ENCODE measurements at places on chromosomes 5 and 9.

- DNase-seq, result no peak
These were observed 998 bp downstream of the SRP19 start for GRCh38 chr5:112862085-112862484.

DNA sequence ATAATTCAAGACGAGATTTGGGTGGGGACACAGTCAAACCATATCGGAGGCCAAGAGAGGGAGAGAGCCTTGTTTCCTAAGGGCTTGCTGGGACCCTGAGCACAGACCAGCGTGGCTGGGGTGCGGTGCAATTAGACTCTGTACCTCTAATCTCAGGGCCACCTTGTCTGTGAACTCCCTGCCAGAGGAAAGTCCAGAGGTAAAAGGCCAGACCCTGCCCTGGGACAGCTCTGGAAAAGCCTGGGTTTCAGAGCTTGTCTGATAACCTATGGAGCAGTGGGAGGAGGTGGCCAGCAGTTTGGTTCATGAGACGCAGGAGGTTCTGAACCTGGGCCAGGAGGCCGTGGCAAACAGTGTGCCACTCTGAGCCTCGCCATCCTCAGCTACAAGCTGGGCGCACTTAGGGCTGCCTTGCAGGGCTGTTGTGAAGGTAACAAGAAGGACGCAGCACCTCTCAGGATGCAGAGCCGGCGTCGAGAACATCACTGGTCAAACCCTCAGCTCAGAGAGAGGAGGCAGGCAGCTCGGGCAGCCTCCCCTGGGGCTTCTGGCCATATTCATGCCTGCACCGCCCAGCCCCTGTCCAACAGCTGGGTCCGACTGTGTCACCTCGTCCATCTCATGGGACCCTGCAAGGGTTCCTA lies 4.8 kb upstream of the DOLPP1 start:
- no peak for DNase-seq

- no peak for DNase-seq
These were observed 132.0 kb downstream of the FSTL4 start for GRCh38 chr5:133480366-133480765.

- peak; percentile 54 for DNase-seq
These were observed 32.7 kb downstream of the DMRT3 start for GRCh38 chr9:1009101-1009707.

DNA sequence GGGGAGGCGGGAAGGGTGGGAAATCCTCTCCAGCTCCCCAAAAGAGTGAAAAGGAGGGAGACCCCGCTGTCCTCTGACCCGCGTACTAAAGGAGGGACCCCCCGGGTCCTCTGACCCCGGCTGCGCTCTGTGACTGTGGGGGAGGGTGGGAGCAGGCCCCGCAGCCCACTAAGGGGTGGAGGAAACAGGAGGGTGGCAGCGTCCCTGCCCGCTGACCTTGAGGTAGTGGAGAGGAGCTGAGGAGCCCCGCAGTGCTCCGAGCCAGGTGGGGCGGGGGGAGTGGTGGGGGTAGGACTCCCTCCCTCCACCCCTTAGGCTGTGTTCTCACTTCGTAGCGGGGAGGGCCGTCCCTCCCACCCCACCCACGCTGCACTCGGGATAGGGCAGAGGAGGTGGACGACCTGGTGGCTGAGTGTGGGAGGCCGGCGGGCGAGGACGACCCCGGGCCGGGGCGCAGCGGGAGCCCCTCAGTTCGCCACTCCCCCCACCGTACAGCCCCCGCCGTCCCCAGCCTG lies 449 bp upstream of the ADCY2 start:
- no peak for DNase-seq

GRCh38 chr5:180330810-180331646 lies 22.1 kb downstream of the GFPT2 start:
- no peak for DNase-seq

DNA sequence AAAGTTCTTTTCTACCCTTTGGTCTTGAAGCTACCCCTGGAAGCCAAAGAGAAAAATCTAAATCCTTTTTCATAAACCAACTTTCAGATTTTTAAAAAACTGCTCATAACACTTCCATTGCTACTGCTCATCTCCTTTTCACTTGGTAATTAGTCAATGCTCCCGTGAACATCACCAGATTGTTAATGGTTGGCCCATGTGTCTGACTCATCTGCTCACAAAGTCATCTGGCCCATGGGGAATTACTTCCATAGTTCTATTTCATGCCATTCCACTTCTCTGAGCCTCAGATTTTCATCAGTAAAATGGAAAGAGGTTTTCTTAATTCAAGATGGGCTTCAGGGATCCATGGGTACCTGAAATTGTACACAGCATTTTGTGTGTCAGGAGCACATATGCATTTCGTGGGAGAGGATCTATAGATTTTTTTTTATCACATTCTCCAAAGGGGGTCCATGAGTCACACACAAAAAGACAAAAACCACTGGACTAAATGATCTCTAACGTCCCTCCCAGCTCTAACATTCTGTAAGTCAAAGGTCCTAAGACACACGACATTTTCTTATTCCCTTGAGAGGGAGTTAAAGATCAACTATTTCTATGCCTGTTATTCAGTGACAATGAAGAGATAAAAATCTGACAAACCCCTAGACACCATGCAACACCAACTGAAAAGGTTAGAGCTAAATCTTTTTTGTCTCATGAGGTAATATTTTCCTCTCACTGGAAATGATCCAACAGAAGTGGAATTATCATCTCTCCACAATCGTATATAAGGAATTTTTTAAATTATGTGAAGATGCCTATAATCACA lies 75.4 kb downstream of the TEX10 start:
- no peak for DNase-seq

GRCh38 chr5:168432903-168433302 lies 53.4 kb upstream of the RARS1 start:
- no peak for DNase-seq

GRCh38 chr5:123119334-123119986 lies 30.4 kb downstream of the PRDM6 start:
- DNase-seq, result no peak

GRCh38 chr9:100066539-100066938 lies 32.3 kb downstream of the ERP44 start:
- DNase-seq, result no peak

- no peak for DNase-seq
These were observed 61.4 kb downstream of the C9orf50 start for GRCh38 chr9:129559506-129559881.

GRCh38 chr5:1285883-1286291 lies 9.0 kb downstream of the TERT start:
- DNase-seq, result no peak

GRCh38 chr9:4762108-4762885 lies 21.3 kb upstream of the AK3 start:
- peak; percentile 76 for DNase-seq

- DNase-seq, result no peak
These were observed 18.0 kb upstream of the PRR16 start for GRCh38 chr5:120446068-120446492.

DNA sequence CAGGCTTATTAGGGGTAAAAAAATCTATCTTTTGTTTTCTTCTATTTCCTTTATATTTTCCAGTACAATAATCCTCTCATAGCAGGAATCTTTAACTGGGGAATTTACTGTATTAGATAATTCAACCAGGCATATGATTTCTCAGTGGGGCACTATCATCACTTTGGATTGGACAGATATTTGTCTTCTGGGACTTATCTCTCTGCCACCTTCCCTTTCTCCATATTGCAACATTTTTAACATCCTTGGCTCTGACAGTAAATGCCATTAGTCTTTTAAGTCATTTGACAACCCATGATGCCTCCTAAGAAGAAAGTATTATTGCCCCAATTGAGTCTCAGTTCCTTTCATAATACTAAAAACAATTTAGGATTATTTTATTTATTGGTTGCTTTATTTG lies 304.1 kb downstream of the FGF10 start:
- DNase-seq, result no peak

GRCh38 chr9:114153761-114154599 lies 1.4 kb upstream of the COL27A1 start:
- no peak for DNase-seq

GRCh38 chr5:109399092-109399759 lies 10.5 kb downstream of the PJA2 start:
- DNase-seq, result no peak

- no peak for DNase-seq
These were observed 40.3 kb upstream of the GNE start for GRCh38 chr9:36298566-36298965.

DNA sequence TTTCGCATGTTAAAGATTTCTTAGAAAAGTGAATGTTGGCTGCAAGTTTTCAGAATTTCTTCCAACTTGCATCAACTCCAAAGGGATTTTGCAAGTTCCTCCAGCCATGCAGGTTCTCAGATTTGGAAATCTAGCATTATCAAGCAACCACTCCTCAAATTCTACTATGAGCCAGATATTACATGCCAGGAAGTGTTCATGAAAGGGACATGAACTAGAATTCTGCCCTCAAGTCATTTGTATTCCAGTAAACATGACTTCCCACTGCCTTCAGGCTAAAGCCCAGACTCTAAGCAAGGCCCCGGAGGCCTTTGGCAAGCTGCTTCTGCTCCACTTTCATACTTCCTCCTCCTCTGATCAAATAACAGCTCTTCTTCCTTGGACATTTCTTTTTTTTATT lies 111.3 kb upstream of the PAPPA start:
- no peak for DNase-seq

GRCh38 chr5:87008751-87009560 lies 258.7 kb upstream of the RASA1 start:
- no peak for DNase-seq

- no peak for DNase-seq
These were observed 485.3 kb downstream of the CDH9 start for GRCh38 chr5:26553079-26553478.

DNA sequence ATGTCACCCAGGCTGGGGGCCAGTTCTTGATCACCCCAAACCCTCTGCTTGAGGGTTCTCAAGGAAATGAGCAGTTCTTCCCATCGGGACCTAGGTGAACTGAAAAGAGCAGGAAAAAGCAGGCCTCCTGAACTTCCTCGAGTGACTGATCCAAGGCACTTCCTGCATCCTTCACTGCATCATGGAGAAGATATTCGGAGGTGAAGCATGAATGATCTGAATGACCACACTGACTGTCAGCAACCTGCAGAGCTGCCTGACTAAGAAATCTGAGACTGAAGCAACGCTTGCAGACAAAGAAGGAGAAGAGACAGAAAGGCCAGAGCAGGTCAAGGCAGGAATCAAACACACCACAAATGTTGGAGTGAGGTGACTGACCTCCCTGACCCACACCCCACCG lies 420.2 kb downstream of the AGTPBP1 start:
- no peak for DNase-seq

DNA sequence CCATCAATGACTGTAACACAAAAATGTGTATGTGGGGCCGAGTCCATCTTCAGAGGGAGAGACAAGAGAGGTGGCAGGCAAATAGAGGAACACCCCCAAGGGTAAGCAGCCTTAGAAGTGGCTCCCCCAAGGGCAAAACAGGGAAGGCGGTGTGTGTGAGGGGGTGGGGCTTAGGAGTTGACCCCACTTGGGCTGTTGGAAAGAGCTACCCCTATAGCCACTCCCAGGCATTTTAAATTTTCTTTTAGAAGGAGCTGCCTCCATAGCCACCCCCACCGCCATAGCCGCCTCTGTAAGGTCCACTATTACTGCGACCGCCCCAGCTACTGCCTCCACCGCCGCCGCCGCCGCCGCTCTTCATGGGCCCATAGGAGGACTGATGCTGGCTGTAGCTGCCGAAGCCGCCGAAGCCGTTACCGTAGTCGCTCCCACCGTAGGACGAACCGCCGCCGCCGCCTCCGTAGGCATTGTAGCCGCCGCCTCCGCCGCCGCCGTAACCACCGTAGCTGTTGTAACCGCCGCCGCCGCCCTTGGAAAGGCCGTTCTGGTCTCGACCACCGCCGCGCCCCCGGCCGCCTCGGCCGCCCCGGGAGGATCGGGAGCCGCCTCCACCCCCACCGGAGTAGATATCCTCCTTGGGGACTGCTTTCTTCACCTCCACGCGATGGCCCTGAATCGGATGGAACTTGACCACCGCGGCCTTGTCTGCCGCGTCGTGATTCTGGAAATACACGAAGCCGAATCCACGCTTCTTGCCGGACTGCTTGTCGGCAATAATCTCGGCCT lies 1.1 kb downstream of the HNRNPA0 start:
- peak; percentile 46 for DNase-seq

- no peak for DNase-seq
These were observed 217.5 kb downstream of the CDK5RAP2 start for GRCh38 chr9:120362446-120362845.

DNA sequence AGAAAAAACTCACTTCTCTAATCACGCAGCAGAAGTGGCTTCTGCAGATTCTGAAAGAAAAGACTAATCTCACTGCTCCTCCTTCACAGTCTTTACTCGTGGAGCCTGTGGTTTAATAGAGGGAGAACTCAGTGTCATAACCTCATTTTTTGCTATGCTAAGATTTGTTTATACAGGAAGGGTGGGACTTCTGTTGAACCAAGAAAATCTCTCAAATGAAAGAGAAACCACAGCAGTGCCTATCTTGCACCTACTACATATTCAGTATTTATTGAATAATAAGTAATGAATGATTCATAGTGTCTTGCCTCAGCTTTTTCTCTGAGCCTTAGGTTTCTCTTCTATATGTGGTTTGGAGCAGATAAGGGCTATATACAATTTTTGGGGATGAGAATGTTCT lies 136.1 kb upstream of the DMAC1 start:
- no peak for DNase-seq

DNA sequence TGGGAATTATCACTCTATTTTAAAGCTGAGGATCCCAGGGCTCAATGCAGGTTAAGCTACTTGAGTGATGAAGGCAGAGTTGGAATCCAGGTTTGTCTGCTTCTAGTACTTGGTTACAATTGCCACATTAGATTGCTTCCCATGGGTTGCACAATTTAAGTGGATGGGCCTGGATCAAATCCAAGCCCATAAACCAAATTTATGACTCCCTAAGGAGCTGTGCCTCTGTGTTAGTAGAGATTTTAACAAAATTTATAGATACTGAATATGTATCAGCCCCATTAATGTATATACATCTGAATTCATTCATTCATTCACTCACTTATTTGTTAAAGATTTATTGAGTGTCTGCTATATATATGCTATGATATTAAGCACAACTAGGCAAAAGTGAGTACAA lies 332.3 kb upstream of the KLF9 start:
- DNase-seq, result no peak

GRCh38 chr9:124271660-124272059 lies 13.9 kb downstream of the NEK6 start:
- no peak for DNase-seq

- no peak for DNase-seq
These were observed 401.4 kb downstream of the PSAT1 start for GRCh38 chr9:78698371-78698770.

DNA sequence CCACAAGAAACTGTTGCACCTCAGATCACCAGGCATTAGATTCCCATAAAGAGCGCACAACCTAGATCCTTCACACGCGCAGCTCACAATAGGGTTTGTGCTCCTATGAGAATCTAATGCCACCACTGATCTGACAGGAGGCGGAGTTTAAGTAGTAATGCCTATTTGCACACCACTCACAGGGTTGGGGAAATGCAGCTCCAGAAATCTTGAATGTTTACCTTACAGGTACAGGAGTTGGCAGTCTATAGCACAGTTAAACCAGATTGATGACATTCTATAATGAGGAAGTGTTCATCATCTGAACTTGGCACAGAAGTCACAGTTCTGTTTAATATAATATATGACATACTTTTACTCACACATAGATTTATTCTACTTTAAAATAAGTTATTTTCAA lies 732.2 kb upstream of the ZNF608 start:
- no peak for DNase-seq
